Activated naive CD8-positive, alpha-beta T cell treated with anti-CD3 and anti-CD28 coated beads, Interleukin-2, amount 50 U/mL, for 24 hours (primary cell): ENCODE measurements at places on chromosomes 2 and 18.

DNA sequence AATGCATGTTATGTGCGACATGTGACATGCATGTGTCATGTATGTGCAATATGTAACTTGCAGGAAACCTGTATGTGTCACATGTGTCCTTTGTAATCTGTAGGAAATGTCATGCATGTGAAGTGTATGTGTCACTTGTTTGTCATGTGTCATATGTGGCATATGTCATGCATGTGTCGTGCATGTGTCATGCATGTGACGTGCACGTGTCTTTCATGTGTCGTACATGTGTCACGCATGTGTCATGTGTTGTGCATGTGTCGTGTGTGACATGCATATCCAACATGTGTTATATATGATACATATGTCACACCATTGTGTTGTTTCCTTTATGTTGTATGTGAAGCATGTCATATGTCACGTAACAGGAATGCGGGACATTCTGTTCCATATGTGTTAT, 2153.2 kb upstream of the PIK3C3 start:
- no peak for DNase-seq

DNA sequence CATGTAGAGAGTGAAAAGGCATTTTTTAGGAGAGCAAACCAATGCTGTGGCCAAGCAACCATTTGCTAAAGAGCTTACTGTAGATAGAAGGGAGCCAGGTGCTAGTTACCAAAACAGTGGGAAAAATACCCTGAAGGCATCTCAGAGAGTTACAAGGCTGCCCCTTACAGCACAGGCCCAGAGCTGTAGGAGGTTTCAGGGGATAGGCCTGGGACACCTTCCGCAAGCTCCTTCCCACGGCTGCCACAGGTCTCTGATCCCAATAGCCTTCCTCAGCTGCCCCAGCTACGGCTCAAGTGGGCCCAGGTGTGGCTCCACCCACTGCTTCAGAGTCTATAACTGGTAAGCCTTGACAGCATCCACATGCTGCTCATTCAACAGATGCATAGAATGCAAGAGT, 18.2 kb upstream of the PPM1B start:
- DNase-seq, result no peak

- no peak for DNase-seq
These were observed 73.2 kb downstream of the IL1R2 start for GRCh38 chr2:102064679-102065674.

- no peak for DNase-seq
These were observed 21.4 kb upstream of the BARD1 start for GRCh38 chr2:214830794-214831346.

DNA sequence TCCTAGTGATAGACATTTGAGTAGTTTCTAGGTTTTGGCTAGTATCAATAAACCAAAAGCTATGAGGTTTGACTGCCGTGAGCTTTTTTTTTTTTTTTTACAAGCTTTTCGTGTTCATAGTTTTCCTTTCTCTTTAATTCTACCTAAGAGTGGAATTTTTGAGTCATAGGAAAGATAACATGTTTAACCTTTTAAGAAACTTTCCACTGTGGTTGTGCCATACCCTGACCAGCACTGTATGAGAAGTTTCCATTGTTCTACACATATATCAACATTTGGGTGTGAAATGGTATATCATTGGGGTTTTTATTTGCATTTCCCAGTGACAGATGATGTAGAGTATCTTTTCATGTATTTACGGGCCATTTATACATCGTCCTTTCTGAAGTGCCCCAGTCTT, 31.7 kb downstream of the UBE2F start:
- no peak for DNase-seq

GRCh38 chr2:44397447-44398175, 35.9 kb downstream of the CAMKMT start:
- DNase-seq, result no peak

DNA sequence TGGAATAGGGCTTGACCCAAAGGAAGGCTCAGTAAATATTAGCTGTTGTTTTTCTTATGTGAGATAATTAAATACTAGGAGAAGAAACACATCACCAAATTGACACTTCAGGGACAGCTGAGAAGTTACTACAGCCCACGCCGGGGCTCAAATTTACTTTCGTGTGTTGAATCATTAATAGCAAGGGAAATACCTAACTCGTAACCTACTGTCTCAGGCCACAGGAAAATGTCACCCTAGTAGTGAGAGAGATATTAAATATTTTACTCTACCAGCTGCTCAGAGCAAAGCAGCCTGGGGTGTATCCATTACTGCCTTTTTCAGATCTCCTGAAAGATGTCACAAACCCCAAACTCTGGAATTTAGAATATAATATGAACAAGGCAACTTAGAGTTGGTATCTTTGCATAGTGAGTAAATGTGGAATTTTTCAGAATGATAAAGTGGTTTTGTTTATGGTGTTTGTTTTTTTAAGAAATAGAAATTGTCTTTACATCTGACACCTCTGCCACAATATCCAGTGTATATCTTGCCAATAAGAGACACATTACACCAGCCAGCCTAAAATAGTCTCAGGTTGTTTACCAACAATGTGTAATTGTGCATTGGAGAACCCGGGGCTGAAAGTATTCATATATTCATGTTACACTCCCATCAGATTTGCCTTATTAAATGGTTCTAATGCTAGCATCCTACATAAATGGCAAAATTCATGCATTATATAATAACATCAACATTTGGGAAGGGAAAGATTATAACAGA, 48.4 kb downstream of the ATP8B1 start:
- DNase-seq, result no peak

DNA sequence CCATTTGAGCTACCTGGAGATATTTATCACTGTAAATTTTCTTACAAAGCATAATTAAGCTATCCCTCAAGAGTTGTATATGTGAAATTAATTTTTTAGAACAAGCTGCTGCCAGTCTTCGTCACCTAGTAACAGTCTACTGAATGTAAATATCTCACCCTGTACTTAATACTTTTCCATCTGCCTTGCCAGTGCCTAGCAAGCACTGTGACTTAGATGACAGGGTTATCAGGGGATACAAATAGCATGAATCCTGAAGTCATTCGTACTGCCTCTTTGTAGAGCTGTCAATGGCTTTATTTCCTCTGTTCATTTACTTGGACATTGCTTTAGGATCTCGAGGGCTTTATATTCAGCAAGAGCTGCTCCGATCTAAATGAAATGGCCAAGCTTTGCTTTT, 763.6 kb downstream of the ADCYAP1 start:
- no peak for DNase-seq

DNA sequence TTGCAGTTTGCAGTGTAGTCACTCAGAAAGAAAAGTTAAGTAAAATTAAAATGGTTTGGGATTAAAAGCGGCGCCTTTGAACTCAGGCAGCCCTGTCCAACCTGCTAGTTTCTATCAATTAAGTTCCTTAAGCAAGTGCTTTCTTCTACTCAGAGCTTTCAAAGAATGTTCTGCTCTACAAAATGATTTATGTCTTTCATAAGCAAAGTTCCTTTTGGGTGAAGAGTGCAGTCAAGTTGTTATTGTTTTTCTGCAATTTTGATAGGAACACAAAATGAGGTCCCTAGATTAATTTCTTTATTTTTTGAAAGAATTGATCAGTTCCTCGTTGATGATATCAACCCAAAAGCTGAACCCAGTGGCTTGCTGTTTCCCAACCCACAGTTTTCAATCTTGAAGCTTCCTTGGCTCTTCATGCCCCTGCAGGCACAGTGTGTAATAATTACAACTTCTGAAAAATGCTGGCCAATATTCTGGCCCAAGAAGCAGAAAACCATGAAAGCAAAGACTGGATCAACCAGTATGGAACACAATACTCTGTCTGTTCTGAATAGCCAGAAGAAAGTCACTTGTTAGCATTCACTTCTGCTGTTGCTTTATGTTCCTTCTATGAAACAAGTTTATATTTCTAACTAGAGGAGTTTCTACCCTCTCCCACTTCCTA, 89.1 kb downstream of the TGIF1 start:
- DNase-seq, result no peak

DNA sequence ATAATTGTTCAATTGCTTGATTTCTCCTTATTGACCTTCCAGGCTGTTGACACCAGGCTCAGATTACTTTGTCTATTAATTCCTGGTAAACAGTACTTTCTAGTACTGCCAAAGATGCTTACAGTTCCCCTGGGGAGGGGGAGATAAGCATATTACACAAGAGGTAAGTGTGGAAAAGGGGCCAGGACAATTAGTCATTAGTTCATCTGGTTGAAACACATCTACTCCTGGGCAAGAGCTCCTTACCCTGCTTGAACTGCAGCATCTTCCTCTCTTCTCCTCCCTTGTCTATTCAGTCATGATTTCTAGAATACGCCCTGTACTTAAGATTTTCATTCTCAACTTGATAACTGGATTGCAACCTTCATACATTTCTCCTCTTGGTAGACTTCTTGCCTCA, 10.4 kb upstream of the SPATS2L start:
- no peak for DNase-seq

- no peak for DNase-seq
These were observed 65.5 kb upstream of the GPC1 start for GRCh38 chr2:240369801-240370585.

DNA sequence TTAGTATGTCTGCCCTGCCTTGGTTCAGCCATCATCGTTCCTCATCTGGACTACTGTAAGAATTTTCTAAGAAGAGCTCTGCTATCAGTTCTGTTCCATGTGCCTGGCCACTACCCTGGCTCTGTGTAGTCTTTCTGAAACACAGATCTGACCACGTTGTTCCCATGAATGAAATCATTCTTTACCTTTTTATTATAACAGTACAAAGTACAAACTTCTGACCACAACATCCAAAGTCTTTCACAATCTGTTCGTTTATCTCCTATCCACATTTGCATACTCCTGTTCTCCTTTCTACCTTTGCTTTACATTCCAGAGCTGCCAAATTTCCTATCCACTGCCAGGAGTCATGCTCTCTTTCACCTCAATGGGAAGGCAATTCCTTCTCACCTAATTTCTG, 284.6 kb upstream of the LRP1B start:
- no peak for DNase-seq

DNA sequence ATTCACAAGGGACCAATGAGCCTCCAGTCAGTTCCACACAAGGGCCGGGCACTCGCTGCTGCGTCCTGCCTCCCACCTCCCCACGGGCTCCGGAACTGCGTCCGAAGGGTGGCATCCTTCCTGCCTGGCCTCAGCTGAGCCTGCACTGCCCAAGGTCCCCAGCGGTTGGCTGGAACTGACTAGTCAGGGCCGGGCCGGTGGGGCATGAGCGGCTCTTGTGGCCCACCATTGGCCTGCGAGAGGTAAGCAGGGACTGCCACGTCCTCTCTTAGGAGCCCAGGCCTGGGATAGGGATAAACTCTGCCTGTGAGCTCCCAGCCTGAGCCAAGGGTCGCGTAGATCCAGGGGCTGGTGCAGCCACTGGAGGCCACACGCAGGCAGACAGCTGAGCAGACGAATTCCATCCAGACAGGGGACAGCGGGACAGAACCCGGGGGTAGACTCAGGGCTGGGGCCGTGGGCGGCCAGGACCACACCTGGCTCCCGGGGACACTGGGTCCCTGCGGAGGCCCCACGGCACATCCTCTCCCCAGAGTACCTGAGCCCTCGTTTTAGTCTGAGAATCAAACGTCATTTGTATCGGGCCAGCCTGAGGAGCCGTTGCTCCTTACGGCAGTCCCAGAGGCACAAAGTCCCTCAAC, 148.4 kb downstream of the ZNF516 start:
- no peak for DNase-seq

DNA sequence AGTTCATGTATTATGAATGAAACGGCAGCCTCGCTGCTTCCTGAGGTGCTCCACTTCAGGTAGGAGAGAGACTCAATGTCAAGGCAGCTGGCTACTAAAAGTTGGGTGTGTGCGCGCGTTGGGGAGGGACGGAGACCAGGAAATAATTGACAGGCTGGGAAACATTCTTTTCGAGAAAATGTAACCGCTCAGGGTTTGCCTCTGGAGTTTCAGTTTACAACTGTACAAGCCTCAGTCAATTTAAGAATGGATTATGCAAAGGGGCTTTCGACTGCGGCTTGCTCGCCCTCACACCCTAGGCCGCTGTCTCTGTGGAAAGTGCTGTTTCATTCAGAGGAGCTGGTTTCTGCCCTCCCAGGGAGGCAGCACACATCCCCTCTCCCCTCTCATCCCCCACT, 4.4 kb upstream of the SPRED2 start:
- DNase-seq, result peak; percentile 57

- DNase-seq, result no peak
These were observed 9.6 kb upstream of the ALPK2 start for GRCh38 chr18:58638441-58638840.

- peak; percentile 19 for DNase-seq
These were observed 48.9 kb downstream of the TSN start for GRCh38 chr2:121804340-121804739.

GRCh38 chr2:218263817-218264641, 3.2 kb downstream of the GPBAR1 start:
- DNase-seq, result no peak

GRCh38 chr2:132730611-132731010, 60.6 kb upstream of the LYPD1 start:
- DNase-seq, result no peak

GRCh38 chr2:26075173-26075572, 41.3 kb downstream of the RAB10 start:
- DNase-seq, result no peak

- DNase-seq, result no peak
These were observed 34.0 kb downstream of the TSHZ1 start for GRCh38 chr18:75244351-75245313.

GRCh38 chr2:9091811-9092210, 88.3 kb upstream of the MBOAT2 start:
- DNase-seq, result no peak

DNA sequence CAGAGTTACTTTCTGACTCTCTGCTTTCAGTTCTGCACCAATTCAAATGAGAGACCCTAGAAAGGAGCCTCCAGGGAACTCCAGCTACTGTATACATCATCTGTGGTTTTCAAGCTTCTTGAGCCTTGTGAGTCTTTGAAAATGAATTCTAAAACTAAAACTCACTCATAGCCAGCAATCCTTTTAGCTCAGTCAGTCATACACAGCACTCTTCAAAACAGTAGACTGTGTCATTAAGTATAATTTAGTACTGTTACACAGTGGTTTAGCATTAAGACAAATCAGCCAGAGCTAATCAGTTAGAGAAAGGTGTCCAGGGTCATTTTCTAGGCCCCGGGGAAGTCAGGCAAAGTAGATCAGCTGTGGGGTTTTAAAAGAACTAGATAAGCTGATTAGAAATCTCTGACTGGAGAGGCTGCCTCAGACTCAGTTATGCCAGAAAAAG, 322.1 kb upstream of the THUMPD2 start:
- no peak for DNase-seq

DNA sequence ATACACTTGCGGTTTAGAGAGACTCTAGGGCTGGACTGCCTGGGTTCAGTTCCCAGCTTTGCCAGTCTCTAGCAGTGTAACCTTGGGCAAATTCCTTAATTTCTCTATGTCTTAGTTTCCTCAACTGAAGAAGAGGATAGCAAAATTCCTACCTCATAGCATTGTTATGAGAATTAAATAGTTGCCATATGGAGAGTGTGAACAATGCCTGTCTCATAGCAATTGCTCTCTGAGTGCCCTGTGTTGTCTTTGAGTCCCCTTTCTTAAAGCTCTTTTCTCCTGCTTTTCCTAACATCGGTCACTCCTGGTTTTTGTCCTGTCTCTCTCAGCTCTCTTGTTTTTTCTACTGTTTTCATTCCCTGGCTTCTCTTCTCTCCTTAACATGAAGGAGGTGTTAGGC, 116.8 kb upstream of the ALPP start:
- DNase-seq, result no peak

- no peak for DNase-seq
These were observed 50.2 kb downstream of the TGOLN2 start for GRCh38 chr2:85277416-85278158.
